ENCODE measurements at places on chromosomes 4 and X.

GRCh38 chrX:119041175-119041574, 31.6 kb upstream of the CT47C1 start:
- no peak for DNase-seq

- no peak for DNase-seq
Observed at GRCh38 chrX:110836982-110837381, 41.4 kb upstream of the CHRDL1 start.

- no peak for DNase-seq
Observed at GRCh38 chr4:173499658-173500535, 30.1 kb downstream of the HAND2 start.

DNA sequence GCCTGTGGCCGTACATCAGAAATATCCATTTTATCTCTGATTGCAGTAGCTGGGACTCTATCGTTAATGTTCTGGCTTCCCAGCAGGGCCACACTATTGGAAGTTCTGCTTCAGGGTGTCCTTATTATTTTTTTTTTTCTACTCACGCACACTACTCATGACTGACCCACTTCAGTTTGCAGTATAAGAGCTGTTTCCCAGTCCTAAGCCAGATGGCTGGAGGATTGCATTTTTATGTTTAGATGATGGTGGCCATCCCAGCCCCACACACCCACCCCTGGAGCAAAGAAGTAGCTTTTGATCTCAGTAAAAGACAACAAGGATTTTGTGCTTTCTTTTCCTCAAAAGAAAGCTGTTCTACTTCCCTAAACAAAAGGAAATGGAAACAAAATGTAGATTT, 557.0 kb upstream of the GALNTL6 start:
- DNase-seq: no peak

DNA sequence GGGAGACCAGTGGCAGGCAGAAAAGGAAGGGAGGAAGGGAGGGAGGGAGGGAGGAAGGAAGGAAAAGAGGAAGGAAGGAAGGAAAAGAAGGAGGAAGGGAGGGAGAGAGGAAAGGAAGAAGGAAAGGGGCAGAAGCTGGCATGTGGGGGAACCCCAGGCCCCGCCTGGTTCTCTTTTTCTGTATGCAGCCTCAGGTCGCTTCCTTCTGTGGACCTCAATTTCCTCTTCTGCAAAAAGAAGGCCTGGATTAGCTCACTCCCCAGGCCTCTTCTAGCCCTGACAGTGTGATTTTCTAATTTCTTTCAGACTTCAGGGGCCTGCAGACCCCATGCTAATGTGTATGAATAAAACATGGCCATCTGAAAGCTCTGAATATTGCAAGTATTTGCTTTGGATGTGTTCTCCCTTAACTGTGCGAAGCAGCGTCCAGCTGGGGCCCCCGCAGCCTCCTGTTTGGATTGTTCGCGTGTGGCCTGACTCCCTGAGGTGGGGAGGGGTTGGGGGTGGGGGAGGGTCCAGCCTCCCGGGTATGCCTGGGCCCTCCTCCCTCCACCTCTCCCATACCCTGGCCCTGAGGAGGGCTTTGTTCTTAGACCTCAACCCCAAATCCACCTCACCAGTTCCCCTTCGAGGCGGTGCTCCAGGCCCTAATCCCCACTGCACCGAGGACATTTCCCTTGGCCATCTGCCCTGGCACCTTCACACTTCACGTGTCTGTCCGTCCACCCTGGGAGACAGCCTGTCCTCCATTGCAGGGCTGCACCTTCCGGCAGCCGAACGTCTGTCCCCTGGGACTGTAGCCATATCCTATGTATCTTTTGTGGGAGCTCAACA, 199.9 kb upstream of the ATP6AP2 start:
- peak; percentile 79 for DNase-seq

GRCh38 chr4:1351854-1352566, 5.0 kb downstream of the UVSSA start:
- peak; percentile 70 for DNase-seq

DNA sequence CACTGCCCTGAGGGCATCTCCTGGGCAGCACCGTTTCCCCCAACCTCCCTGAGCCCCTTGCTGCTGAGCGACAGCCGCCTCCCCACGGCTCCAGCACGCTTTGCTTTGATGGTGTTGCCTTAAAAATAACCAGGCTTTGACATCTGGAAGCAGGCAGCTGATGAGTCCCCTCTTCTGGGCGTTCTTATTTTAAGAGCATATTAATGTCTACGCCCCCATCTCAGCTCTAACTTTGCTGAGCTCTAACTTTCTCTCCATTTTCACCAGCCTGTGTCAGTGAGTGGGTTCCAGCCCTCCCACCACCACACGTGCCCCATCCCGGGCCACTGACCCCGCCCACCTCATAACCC, 70.2 kb downstream of the ADRA2C start:
- no peak for DNase-seq

DNA sequence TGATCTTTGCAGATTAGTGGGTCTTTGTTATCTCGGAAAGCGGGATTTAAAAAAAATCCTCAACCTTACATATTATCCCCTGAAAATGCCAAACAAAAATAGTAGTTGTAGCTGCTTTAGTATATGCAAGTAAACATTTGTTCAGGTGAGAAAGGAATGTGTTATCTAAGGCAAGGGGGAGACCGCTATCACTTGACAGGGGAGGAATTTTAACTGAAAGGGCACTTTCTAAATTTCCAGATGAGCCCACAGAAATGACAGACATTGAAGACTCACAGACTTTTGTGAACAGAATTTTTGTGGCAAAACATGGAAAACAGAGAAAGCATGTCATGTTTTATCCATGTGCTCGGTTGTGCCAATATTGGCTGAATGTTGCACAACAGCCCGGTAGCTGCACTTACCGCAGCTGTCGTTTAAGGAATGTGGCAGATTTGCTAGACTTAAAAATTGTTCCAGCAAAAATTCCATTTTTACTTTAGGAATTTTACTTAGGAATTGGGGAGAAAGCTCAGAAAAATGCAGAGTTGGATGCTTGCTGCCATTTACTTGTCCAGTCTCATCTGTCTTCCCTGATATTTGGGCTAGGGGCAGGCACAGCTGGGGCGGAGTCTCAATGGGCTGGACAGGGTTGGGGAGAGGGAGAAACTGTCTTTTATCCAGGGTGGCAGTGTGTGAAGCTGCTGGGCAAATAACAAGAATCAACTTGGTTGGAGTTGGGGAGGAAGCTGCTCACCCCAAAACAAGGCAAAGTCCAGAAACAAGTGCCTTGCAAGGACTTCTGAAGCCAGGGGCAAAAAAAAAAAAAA, 94.6 kb upstream of the RPS6KA3 start:
- no peak for DNase-seq

- peak; percentile 30 for DNase-seq
Observed at GRCh38 chrX:100674705-100675104, 30.7 kb downstream of the SRPX2 start.

DNA sequence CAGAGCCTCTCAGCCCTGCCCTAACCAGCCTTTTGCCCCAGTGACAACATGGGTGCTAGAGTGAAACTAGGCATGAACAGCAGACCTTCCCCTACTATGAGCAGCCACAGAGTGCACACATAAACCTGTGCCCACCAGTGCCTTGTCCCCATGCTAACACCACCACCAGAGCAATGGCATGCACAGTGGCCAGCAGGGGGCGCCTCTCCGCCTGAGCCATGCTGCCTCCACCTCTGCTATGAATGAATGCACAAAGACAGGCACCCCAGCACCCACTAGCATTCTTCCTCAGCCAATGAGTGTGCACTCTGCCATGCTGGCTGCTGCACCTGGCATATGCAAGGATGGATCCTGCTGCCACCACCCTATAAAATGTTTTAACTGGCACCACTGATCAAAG, 286.9 kb upstream of the FGF16 start:
- DNase-seq: no peak

DNA sequence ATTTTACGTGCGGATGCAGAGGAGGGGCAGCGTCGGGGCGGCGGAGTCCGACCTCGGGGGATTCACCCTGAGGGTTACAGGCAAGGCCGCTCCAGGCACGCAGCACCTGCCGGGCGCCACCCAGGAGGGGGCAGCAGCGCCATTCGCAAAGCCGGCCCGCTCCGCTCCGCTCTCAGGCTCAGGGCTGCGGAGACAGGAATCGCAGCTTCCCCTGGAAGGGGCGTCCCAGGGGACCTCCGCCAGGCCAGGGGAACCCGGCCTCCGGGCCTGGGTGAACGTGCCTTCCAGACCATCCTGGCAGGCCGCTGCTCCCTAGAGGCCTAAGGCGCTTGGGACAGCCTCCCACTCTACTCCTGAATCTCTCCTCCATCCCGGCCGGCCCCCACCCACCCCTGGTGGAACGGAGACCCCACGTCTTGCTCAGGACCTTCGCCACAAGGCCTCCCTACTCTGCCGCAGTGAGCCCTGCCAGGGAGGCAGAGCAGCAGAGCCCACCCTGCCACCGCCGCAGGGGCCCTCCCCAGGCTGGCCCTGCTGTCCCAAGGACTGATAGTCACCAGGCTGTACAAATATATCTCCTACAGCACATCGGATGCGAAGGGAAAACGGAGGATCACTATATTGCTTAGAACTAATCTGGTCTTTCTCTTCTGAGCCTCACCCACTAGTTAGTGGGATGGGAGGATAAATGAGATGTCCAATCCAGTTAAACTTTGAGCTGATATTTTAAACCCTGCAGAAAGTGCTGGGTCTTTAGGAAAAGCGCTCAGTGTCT, 115.0 kb downstream of the SMIM20 start:
- peak; percentile 59 for DNase-seq
